ENCODE measurements at places on chromosomes 5 and 9.

- DNase-seq: no peak
Observed at GRCh38 chr5:149410721-149411432, 31.8 kb upstream of the IL17B start.

DNA sequence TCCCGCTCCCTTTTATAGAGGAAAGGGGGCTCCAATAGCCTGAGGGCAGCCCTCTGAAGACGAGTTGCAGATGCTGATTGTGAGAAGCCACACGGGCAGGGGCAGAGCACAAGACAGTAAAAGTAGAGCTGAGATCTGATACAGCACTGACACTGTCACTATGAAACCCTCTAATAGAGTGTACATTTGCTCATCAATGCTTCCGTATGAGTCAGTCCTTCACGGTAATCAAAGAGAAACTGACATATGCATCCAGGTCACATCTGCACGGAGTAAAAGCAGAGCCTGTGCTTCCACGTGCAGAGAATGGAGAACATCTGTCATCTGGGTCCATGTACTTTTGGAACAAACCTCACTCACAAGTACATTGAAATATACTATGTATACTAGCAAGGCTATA lies 60.6 kb upstream of the TMEM215 start:
- DNase-seq: no peak

- no peak for DNase-seq
Observed at GRCh38 chr9:136142414-136142796, 23.7 kb upstream of the TMEM250 start.

DNA sequence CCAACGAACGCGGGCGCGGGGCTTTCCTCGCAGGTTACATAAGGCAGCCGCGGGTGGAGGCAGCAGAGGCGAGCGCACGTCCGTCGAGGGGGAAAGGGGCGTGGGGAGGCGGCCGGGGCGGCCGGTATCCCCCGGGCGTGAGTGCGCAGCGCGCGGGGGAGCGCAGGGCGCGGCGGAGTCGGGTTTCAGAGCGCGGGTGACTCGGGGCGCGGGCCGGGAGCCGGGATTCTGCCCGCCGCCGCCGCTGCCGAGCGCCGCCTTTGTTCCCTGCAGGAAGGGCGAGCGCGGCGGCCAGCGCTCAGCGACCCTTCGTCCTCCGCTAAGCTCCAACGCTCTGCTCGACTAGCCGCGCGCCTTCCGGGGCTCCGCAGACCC lies at the start of gene COL15A1:
COL15A1 (plus strand) TSS at position 226 of the 375 bp plus-strand sequence. CDS start 155 bp downstream, outside the sequence.
- no peak for DNase-seq

- no peak for DNase-seq
Observed at GRCh38 chr9:4583001-4583400, 79.1 kb upstream of the PLPP6 start.

DNA sequence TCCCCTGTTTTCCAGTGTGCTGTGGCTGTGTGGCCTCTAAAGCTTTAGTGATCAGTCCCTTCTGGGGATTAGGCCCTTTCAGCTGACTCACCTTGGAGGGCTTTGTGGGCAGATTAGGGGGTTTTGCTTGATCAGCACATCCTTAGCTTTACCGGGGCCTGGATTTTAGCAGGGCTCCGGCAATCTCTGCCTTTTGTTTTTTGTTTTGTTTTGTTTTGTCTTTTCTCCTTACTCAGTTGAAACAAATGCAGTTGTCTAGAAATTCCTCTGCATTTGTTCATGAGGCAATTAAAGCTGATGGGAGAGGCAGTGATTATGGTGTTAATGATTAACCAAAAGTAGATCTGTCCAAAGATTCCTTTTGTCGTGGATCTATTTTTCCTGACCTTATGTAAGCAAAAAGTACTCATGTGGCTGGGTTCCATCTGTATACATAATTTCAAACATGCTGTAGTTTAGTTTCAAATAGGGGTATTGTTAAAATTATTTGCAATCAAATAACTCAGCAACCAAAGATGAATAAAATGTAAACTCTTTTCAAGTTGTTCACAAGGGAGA lies 5.2 kb upstream of the TDRD7 start:
- DNase-seq: no peak

- DNase-seq: no peak
Observed at GRCh38 chr9:4508246-4508906, 18.1 kb downstream of the SLC1A1 start.

DNA sequence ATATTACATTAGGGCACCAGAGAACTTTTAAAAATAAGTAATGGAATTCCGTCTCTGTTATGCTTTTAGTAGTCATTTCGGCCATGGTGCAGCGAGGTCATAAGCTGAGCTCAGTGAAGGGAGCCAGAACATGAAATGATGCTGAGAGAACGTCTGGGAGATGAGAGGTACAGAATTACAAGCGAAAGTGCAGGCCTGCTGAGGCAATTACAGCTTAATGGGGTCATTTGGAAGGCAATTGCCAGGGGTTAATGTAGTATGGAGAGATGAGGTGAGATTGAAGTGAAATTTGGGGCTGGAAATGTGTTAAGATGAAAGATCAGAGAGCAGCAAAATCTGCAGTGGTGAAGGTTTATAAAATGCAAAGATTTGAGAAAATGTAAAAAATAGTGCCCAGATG lies 96.5 kb downstream of the PBX3 start:
- no peak for DNase-seq

DNA sequence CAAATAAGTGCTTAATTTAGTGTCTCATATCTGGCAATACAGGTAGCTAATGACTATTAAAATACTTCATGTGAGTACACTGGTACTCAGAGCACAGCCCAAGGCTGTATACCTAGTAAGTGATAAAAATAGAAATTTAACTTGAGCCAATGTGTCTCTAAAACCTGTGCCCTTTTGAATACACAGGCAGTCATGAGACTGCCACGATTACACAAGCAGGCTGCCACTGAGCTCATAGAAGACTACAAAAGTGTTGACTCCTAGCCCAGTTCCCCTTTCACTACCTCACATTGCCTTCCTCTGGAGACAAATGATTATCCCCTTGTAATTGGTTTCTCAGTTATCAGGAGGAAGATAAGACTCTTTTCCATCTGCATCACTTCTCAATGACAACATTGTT lies 66.3 kb upstream of the PAPPA start:
- peak; percentile 10 for DNase-seq

DNA sequence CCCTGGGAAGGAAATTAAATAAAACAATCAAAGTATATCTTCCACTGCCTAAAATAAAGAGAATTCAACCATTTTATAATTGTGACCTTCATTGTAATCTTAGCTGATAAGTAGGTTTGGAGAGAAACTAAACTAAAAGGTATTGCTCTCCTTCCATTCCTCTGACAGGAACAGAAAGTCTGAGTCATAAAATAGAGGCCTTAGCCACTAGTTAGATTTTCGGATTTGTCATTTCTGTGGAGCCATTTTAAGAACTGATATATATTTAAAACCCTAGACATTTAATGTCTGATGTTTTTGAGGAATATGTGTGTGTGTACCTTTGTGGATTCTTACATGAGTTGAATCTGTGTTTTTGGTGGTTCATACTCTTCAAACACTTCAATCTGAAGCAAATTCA lies 11.8 kb upstream of the TMC1 start:
- DNase-seq: no peak

DNA sequence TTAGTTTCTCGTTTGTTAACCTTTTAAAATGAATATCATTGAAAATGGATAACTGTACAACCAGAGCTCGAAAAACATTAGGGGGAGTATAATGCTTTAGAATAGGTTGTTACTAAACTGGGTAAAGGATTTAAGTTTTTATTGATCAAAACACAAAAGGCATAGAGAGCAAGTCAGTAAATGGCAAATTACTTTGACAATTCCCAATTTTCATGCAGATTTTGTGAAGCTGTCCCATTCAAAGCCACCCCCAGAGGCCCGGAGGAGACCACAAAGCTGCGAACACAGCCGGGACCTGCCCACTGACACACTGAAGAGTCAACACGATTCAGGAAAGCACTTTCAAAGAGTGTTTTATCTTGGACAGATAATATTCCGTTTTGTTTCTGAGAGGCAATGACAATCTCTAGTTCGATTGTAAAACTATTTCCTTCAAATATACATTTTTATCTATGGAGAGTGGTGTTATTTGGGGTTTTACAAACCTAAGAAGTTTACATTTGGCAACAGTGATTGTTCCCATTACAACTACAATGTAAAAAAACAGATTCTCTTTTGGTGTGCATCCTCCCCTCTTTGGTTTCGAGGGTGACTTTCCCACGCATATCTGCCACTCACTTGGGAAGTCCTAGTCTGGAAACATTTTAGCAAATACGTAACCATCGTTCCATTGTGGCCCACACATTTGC lies 182.6 kb upstream of the TBCA start:
- DNase-seq: no peak
